ENCODE measurements at places on chromosomes 11 and 22.
A peak's percentile ranks its signal among the peaks of the same experiment; 100 is the strongest.

DNA sequence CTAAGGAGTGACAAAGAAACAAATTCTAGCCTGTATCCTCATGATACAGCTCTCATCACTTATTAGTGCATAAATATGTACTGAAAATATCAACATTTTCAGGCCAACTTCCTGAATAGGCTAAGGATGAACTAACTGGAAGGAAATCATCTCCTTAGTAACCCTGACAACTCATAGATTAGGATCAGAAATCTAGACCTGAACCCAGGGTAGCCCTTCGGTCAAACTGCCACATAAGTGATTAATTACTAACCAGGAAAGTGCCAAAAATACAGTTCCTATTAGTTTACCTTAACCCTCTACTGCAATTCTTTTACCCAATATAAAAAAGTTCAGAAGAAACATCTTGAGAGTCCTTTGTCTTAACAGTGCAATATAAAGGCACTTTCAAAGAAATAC lies 40.0 kb downstream of the AMBRA1 start:
- peak; percentile 51 for ATAC-seq

DNA sequence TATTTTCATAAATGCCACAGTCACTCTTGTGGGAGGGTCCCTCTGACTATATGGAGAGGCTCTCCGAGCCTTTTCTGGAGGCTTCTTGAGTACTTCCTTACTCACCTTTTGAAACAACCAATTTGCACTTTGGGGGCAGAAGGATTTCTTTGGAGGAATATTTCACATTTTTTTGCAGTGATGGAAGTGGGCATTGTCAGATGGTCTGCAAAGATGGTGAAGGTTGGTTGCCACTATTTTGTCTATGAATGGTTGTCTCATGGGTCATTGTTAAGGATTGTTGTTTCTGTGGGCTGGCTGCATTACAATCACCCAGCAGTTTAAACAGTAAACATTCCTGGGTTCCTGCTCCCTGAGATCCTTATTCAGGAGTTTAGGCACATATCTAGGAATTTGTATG lies 388.2 kb downstream of the TMEM135 start:
- ATAC-seq, result no peak

DNA sequence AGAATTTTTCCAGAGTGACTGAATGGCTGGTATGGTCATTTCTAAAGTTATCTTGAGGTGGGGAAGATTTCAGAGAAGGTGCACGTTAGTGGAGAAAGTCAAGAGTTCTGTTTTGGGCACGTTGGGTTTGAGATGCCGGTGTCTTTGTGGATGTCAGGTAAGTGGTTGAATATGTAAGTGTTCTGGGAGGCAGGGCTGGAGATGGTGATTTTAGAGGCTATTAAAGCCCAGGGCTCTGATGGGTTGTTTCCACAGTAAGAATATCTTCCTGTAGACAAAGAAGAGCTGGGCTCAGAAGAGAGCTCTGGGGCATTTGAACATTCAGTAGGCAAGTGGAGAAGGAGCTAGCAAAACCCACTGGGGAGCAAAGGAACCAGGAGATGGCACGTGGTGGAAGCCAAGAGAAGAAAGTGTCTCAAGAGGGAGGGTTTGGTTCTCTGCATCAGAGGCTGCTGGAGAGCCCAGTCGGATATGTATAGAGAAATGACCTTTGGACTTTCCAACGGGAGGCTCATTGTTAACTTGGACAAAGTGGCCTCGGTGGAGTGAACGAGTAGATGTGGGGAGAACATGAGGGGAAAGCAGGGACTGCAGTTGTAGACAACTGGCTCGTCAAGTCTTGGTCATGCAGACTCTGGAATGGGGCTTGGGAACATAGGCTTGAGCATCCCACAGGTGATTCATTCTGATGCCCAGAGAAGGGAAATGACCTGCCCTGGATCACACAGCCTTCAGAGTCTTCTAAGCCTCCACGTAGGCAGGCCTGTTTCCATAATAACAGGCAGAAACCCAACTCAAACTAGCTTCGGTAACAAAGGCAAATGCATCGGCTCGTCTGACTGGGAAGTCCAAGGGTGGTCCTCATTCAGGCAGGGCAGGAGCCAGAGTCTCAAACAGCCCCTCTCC lies 98.4 kb upstream of the PARVA start:
- no peak for ATAC-seq

DNA sequence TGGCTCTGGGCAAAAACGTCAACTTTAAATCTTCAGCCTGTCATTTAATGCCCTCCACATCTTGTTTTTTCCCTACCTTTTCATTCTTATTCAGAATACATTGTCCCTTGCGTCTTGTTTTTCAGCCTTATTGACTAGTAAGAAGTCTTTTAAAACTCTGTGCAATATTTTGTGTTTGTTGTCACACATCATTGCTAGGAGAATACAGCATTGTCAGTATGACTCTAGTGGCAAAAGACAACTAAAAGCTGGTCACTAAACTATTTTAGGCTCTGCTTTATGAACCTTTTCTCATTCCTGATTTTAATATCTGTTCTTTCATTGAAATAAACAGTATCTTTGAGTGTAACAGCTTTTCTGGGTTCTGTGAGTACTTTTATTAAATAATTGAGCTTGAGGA lies 447.8 kb upstream of the CCDC179 start:
- no peak for ATAC-seq

- no peak for ATAC-seq
Measured at GRCh38 chr11:120141113-120141767, 3.3 kb upstream of the TRIM29 start.

DNA sequence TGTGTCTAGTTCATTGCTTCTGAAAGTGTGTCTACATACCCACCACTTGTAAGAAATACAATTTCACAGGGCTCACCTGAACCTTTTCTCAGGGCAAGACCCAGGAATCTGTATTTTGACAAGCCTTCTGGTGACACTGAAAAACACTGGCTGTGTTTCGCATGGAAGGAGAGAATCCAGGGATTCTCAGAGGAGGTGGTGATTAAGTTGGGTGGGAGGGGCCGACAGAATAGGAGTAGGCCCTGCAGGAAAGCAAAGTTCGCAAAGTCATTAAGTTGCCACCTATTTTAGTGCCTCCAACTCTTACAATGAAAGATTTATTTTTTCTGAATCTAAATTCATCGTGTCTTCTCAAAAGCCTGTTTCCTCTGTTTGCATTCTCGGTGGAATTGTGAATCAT lies 186.8 kb downstream of the FAT3 start:
- ATAC-seq, result no peak
